DMS79 (cell line): ENCODE measurements at places on chromosomes 12 and 14.
A peak's percentile ranks its signal among the peaks of the same experiment; 100 is the strongest.

GRCh38 chr12:48002414-48002730, 1.9 kb downstream of the COL2A1 start:
- DNase-seq: peak; percentile 17

DNA sequence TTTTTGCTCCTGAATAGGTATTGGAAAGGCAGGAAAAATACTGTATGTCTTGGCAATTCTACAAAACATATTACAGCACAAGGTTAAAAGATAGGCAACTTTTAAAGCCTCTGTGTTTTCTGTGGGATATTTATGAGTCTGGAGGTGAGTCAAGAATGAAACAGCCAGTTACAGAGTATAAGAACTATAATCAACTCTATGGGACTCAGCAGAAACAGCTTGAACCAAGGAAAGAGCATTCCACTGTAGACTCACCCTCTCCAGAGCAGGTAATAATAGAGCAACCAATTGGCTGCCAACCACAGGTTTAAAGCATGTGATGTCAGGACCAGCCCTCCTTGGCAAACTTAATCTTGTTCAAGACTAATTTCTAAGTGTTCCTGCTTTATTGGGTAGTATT, 100.5 kb upstream of the MDM1 start:
- no peak for DNase-seq

- DNase-seq: no peak
Measured at GRCh38 chr14:65879248-65880009, 466.9 kb downstream of the FUT8 start.

- DNase-seq: peak; percentile 80
Measured at GRCh38 chr14:72142328-72142727, 210.1 kb downstream of the RGS6 start.

- no peak for DNase-seq
Measured at GRCh38 chr12:117162633-117163032, 27.6 kb downstream of the FBXO21 start.

GRCh38 chr12:81245907-81246570, 168.2 kb downstream of the ACSS3 start:
- DNase-seq: no peak

DNA sequence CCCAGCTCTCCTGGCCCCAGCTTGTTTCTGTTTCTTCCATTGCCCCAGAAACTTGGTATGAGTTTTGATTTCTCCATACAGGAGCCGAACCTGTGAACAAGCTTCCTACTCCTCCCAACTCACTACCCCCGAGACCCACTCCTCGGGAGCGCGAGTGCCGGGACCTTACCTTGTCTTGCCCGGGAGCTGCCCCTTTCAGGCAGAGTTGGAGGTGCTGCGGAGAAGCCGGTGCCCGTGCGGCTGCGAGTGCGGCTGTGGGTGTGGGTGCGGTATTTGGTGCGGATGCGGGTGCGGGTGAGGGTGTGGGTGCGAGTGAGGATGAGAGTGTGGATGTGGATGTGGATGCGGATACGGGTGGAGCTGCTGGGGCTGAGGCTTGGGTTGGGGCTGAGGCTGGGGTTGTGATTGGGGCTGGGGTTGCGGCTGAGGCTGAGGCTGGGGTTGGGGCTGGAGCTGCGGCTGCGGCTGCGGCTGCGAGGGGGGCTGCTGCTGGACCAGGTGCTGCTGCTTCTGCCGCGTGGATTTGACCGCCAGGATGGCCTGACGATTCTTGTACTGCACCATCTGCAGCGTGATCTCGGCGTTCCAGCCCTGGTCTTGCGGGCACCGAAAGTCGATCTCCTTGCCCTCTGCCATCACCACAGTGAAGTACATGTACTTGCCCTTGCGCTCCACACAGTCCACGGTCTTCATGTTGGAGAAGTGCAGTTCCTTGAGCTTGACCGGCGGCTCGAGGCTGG, 1.1 kb downstream of the PHLDA1 start:
- no peak for DNase-seq

GRCh38 chr14:65937079-65937959, 524.8 kb downstream of the FUT8 start:
- no peak for DNase-seq

GRCh38 chr12:49015196-49015595, 3.4 kb downstream of the PRKAG1 start:
- DNase-seq: no peak

GRCh38 chr12:104459368-104459909, 2.7 kb downstream of the CHST11 start:
- no peak for DNase-seq

- no peak for DNase-seq
Measured at GRCh38 chr14:89454996-89455395, 38.0 kb upstream of the FOXN3 start.

- DNase-seq: no peak
Measured at GRCh38 chr12:7293670-7294069, 10.2 kb upstream of the ACSM4 start.

DNA sequence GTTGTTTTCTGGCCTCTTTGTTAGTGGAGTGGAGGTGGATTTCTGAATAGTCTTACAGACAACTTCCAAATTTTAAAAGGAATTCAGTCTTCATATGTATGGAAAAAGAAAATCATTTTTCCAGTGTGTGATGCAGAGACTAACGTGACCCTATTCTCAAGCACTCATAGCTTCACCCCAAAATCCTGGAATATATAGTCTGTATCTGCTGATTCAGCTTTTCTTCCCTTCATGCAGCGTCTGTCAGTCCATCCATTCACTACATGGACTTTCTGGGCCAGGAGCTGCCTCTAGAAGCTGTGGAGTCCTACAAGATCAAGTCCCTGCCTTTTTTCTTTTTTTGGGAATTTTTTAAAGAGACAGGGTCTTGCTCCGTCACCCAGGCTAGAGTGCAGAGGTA, 23.8 kb downstream of the KLC1 start:
- DNase-seq: no peak

- DNase-seq: no peak
Measured at GRCh38 chr12:93836620-93837260, 159.6 kb downstream of the CRADD start.

DNA sequence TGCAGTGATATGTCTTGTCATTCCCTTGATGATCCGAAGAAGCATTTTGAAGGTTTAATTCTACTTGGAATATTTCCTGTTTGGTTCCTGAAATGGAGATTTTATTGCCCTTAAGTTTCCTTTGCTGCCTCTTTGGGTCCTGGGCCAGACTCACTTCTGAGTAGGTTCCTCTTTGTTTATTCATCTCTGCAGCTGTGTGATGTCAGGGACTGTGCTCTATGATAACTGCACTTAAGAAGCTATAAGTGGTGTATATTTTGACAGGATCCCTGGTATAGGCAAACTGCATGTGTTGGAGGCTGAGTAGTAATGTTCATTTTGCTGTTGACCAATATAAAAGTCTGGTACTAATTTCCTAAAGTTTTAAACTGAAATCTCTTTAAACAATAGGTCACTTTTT, at the start of gene KLRC4:
TSS of gene KLRC4 (minus strand) at position 366 of the 400 bp plus-strand sequence. CDS start at position 184, 182 bp downstream.
- DNase-seq: no peak

DNA sequence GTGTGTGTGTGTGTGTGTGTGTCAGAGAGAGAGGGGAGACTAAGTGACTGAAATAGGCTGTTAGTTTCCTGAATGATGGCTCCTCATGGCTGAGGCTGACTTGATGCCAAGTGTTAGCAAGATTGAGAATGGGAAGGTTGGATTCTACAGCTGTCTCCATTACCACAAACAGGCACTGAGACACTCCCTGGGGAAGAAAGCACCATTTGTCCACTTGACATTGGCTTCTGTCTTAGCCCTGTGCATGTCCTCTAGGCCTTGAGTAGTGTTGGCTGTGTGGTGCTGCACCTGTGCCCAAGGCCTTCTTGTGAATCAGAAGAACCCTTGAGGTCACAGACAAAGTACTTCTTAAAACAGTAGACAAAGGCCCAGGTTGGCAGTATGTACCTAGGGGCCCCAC, 15.6 kb downstream of the ERG28 start:
- DNase-seq: peak; percentile 100

GRCh38 chr12:93536766-93537488, 35.5 kb upstream of the SOCS2 start:
- DNase-seq: no peak

GRCh38 chr12:91890742-91891141, 254.9 kb downstream of the BTG1 start:
- DNase-seq: no peak

GRCh38 chr14:75879031-75879430, 102.8 kb downstream of the TGFB3 start:
- DNase-seq: no peak

DNA sequence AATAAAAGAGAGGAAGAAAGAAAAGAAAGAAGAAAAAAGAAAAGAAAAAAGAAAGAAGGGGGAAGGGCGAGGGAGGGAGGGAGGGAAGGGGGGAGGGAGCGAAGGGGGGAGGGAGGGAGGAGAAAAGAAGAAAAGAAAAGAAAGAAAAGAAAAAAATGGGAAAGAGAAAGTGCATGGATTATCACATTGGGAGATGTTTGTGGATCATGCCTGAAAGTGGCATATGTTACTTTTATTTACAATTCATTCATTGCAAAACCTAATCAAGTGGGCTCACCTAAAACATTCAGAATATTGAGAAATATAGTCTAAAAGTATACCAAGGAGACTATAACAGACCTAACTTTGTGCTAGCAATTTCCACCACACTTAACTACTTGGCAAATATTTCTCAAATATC, 246.9 kb upstream of the SYT1 start:
- no peak for DNase-seq

GRCh38 chr12:105330931-105331804, 677 bp downstream of the C12orf75 start:
- DNase-seq: no peak

DNA sequence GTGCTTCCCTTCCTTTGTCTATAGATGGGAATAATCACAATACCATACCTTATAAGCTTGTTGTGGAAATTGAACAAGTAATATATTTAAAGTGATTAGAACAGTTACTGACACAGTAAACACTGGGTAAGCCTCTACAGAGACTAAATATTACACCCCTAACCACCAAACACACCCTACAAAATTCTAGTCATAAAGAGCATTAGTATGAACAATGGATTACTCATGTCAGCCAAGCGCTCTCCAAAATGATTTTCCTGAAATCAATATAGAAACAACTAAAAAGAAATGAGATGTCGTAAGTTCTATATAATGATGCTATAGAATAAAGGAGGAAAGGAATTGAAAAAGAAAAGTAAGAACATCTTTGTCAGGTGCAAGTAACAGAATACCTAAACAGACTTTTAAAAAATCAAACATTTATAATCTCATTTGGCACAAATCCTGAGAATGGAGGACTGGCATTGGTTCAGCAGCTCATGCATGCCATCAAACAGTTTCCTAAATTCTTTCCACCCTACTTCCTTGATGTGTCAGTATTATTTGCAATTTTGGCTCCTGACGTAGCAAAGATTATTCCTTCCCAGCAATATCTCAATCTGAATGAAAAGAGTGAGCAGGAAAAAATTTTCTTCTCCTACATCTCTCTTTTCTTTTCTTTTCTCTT, 118.0 kb downstream of the SINHCAF start:
- no peak for DNase-seq

- DNase-seq: no peak
Measured at GRCh38 chr14:24437020-24437735, 5.4 kb downstream of the SDR39U1 start.

GRCh38 chr14:92404018-92404417, 81.1 kb downstream of the SLC24A4 start:
- no peak for DNase-seq

- DNase-seq: no peak
Measured at GRCh38 chr14:65880507-65880906, 468.0 kb downstream of the FUT8 start.

DNA sequence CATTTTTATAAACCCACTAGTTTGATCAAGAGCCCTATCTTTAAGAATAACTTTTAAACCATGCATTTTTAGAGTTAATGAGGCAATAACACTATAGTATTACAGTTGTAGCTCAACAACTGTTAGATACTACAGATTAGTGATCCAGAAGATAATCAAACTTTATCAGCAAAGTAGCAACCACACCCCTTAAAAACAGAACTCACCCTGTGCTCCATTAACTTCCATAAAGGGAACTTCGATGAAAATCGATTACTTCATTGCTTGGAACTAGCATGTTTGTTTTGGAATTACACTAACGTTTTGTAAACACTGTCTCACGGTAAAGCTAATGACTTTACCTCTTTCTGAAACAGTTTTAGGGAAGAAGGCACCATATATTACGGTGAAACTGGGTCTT, 1.4 kb downstream of the SGPP1 start:
- DNase-seq: no peak

DNA sequence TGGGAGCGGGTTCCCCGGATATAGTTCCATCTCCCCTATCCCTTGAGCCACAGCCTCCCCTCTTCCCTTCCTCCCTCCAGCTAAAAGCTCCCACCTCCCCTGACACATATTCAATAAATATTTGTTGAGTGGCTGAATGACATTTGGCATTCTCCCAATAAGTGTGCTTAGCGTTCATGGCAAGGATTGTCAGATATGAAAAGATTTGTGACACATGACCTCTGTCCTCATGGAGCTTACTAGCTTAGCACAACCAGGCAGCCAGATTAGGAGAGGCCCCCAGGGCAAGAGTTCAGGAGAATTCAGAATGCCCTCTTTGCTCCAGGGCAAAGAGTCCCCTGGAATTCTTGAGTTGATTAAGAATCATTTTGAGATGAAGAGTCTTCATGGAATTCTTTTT, 22.5 kb upstream of the SLC6A12 start:
- no peak for DNase-seq

DNA sequence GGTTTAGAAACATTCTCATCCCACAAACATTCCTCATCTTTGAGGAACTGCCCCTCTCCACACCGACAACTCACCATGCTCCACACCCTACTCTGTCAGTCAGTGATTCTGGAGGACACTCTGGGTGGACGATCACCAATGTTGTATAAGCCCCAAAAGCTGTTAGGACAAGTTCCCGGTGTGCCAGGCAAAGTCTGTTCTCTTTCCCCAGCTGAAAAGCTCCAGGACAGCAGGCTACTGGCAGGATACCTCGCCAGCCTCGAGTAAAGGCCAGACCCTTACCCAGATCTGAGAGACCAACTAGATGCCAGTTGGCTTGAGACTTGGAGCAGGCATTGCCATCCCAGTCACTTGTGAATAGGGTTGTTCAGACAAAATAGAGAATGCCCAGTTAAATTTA, 12.0 kb downstream of the KRT5 start:
- DNase-seq: no peak

GRCh38 chr12:32298917-32299316, 100.4 kb upstream of the FGD4 start:
- DNase-seq: no peak

- no peak for DNase-seq
Measured at GRCh38 chr14:70812124-70812818, 3.0 kb upstream of the MAP3K9 start.
